Left ventricle myocardium superior (tissue), 1 donor: ENCODE measurements at places on chromosomes 13 and 19.
A peak's percentile ranks its signal among the peaks of the same experiment; 100 is the strongest.

DNA sequence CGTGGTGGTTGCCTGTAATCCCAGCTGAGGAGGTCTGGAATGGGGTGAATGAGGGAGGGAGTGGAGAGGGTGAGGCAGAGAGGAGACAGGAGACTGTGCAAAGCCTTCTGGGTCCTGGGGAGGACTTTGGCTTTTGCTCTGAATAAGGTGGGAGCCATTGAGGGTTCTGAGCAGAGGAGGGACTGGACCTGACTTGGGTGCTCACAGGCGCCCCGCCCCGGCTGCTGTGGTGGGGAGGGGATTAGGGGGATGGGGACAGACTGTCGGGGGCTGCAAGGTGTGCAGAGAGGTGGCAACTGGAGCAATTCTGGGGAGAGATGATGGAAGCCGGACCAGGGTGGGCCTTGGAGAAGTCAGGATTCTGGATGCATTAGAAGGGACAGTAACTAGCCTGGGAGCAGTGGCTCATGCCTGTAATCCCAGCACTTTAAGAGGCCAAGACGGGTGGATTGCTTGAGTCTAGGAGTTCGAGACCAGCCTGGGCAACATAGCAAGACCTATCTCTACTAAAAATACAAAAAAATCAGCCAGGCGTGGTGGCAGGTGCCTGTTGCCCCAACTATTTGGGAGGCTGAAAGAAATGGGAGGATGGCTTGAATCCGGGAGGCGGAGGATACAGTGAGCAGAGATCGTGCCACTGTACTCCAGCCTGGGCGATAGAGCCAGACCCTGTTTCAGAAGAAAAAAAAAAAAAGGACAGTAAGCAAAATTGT, 16.1 kb upstream of the NANOS3 start:
- no peak for DNase-seq

DNA sequence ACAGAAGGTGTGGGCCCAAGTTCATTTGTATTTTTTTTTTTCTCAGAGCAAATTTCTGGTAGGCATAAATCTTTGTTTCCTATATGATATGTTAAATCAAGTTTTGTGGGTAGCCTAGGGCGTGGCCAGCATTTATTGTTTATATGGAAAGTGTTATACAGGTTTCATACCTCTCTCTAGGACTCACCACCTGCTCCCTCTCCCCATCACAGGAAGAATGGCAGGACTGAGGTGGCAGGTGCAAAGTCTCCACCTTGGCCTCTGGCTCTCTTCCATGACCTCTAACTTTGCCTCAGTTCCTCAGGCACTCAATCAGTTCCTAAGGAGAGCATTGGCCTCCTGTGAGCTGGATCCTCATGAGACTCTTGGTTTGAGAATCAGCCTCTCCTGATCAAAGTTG, 172.3 kb upstream of the TSC22D1 start:
- DNase-seq: no peak

GRCh38 chr13:37163641-37164265, 58.3 kb upstream of the CSNK1A1L start:
- no peak for DNase-seq

DNA sequence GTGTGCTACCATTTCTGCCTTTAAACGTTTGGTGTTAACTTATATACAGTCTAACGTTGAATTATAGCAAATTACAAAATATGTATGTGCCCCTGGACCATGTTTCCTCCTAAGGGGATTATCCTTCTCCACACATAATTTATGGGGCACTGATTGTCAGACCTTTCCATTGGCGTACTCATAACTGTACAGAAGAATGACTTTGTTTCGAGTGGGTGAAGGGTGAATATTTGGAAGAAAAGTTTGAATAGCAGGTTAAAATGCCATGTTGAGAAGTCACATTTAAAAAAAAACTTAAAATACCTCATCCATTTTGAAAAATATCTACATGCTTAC, 58.8 kb downstream of the SLC10A2 start:
- DNase-seq: no peak

GRCh38 chr13:34738254-34738992, 203.6 kb upstream of the NBEA start:
- DNase-seq: no peak

DNA sequence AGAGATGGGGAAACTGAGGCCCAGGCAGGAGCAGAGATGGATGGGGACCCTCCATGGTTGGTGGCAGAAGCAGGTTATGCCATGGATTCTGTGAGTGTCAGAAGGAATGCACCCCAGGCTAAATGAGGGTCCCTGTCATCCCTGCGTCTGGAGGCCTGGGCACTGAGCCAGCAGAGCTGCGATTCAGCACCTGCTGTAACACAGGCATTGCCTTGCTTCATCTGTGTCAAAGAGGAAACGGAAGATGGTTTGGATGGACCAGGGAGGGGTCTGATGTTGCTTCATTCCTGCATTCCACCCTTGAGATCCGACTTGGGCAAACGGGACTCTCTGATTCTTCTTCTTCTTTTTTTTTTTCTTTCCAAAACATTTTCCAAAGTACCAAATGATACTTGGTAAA, 1.2 kb downstream of the C5AR1 start:
- DNase-seq: peak; percentile 74

DNA sequence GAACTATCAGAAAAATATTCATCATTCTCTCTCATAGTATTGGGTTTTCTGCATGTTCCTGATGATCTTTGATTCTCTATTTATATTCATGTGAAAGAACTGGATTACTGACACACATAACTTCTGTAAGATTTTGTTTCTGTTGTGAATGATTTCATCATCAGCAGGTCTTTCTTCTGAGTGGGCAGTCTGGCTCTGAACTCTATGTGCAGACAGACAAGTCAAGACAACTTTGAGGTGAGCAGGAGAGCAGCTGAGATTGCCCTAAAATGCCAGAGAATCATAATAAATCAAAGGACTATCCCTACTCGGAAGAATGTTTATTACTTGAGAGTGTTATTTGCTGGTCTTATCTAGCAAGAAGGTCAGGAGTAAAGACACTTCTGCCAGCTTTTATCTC, 652.1 kb upstream of the GPC6 start:
- no peak for DNase-seq

GRCh38 chr13:25738342-25739196, 313.2 kb downstream of the SHISA2 start:
- DNase-seq: no peak

- peak; percentile 82 for DNase-seq
These were observed 73.4 kb upstream of the FLT1 start for GRCh38 chr13:28568286-28568685.

- DNase-seq: no peak
These were observed 169.5 kb upstream of the STARD13 start for GRCh38 chr13:33454844-33455705.

- DNase-seq: no peak
These were observed 3.9 kb upstream of the FAM216B start for GRCh38 chr13:42777467-42777866.
